ENCODE measurements at places on chromosomes 2 and 18.
A peak's percentile ranks its signal among the peaks of the same experiment; 100 is the strongest.

DNA sequence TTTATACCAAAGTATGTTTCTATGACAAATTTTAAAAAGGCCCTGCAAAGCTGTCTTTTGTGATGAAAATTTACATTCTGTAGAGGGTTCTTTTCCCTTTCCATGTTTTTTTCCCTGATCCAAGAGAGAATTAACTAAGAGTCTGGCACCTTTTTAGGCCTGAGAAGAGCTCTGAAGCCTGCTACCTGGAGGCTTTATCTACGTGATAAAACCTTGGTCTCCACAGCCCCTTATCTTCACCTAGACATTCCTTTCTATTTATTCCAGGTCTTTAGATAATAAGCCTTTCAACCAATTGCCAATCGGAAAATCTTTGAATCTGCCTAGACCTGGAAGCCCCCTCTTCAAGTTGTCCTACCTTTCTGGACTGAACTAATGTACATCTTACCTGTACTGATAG, 774.1 kb upstream of the LRRTM1 start:
- no peak for DNase-seq

- no peak for DNase-seq
Measured at GRCh38 chr18:49666045-49666775, 104.4 kb downstream of the LIPG start.

DNA sequence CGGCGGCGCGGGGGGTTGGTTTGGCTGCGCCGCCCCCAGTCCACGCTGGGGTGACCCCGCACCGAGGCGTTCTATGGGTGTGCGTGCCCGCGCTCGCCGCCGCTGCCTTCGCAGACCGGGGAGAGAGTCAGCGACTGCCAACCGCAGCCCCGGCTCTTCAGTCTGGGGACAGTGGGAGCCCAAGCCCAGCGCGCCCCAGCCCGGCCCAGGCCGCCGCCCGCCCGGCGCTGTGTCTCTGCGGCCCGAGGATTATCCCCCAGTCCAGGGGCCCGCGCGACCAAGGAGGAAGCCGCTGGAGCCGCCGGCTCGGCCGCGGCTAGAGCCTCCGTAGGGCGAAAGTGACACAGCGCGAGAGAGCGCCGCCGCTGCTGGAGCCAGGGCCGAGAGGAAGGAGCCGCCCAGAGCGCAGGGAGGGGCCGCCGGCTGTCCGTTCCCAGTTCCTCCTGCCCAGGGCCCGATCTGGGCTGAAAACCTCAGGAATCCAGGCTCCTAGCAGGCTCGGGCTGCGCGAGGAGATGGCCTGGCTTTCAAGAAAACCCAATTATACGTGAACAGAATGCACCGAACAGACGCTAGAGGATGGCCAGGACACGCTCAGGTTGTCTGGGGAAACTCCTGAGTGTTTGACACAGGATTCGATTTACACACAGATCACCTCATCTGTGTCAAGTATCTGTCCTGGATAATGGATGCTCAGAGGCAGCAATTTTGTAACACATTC, 2.4 kb downstream of the CTIF start:
- peak; percentile 17 for DNase-seq

GRCh38 chr2:144404586-144405314, 115.2 kb downstream of the ZEB2 start:
- DNase-seq, result no peak

GRCh38 chr2:128801576-128801975, 482.9 kb upstream of the HS6ST1 start:
- no peak for DNase-seq

DNA sequence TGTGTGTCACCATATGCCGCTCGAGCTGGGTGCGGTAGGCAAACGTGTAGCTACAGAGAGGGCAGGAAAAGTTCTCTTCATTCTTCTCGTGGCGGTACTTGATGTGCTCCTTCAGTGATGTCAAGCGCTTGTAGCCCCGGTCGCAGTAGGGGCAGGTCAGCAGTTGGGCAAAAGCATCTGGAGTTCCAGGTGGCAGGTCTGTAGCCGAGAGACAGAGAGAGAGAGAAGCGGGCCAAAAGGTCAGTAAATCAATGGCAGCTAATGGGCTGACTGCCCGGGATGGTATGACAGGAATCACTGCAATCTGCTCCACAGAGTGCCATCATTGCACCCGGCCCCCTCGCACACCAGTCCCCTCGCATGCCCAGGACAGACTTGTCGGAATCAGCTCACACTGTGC, 116.0 kb downstream of the ZEB2 start:
- no peak for DNase-seq

GRCh38 chr2:24985511-24985910, 13.8 kb upstream of the DNAJC27 start:
- DNase-seq, result no peak

DNA sequence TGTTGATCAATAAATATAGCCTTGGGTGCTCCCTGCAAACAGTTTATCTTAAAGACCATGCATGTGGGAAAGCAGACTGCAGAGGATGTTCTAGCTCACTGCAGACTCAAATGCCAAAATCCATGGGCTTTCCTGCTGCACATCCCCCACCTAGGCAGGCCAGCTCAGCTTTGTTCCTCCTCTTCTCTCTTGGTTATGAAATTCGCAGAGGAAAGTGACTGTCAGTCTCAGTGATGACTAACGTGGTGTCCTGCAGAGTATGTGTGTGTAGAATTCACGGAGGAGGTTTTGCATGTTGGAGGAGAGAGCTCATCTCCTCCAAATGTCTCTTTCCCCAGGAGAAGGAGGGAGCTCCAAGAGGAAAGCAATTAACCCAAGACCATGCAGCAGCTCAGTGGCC, 21.4 kb upstream of the KCNS3 start:
- DNase-seq, result no peak

DNA sequence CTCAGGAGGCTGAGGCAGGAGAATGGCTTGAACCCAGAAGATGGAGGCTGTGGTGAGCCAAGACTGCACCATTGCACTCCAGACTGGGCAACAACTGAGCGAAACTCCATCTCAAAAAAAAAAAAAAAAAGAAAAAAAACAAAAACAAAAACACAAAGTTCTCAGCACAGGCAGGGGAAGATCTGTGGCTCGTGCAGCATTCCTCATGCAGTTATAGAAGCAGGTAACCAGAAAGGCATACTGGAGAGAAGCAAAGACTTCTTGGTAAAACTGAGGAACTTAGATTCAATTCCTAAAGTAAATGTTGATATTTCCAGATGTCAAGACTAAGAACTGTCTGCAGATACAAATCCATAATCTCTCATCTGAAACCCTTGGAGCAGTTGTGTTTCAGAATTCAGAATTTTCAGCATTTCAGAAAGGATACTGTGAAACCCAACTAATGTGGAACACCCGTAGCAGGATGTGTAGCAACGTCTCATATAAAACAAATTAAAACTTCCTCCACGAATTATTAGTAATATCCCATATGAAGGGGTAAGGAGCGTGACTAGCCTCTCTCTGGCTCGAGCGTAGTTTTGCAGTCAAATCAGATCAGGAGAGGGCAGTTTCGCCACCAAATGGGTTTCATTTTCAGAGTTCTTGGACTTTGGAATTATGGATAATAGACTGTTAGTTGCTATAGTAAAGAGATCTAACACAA, 13.2 kb upstream of the SLC25A52 start:
- DNase-seq, result no peak

DNA sequence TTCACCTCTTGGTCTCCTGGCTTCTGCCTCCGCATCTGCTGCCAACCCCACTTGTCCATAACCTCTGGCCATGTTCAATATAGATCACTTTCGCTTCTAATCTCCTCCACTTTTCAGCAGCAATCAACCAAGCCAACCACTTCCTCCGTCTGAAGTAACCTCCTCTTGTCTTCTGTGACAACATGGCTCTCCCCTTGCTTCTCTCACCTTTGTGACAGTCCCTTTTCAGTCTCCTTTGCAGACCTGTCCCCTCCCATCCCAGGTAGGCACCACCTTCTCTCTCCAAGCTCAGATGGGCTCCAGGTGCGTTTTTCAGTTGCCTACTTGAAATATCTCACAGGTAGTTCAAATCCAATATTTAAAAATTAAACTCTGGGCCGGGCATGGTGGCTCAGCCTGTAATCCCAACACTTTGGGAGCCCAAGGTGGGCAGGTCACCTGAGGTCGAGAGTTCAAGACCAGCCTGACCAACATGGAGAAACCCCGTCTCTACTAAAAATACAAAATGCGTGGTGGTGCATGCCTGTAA, 4.7 kb upstream of the PSD4 start:
- DNase-seq, result no peak

DNA sequence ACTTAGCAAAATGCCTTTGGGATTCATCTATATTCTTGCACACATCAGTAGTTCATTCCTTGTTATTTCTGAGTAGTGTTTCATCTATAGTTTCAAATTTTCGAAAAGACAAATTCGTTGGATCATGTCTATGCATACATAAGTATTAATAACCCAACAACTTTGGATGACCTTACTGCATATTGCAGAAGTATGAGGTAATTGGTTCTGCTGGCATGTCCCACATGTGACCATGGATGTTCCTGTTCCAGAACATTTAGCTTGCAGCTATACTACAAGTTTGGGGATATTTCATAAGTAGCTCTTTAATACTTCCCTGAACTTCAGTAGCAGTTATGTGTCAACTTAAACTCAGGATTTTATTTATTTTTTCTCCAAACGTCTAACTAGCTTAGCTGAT, 44.9 kb downstream of the APLF start:
- no peak for DNase-seq

DNA sequence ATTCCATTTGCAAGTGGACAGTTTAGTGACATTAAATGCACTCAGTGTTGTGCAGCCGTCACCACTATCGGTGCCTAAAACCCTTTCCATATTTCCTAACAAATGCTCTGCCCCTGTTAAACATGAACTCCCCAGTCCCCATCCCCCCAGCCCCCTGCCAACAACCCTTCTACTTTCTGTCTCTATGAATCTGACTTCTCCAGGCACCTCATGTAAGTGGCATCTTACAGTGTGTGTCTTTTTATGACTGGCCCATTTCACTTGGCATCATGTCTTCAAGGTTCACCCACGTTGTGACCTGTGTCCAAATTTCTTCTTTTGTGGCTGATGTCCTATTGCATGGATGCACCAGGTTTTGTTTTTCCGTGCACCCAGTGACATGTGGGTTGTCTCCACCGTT, 140.9 kb upstream of the GPC1 start:
- DNase-seq, result no peak

GRCh38 chr2:17899871-17900270, 21.4 kb downstream of the KCNS3 start:
- no peak for DNase-seq

DNA sequence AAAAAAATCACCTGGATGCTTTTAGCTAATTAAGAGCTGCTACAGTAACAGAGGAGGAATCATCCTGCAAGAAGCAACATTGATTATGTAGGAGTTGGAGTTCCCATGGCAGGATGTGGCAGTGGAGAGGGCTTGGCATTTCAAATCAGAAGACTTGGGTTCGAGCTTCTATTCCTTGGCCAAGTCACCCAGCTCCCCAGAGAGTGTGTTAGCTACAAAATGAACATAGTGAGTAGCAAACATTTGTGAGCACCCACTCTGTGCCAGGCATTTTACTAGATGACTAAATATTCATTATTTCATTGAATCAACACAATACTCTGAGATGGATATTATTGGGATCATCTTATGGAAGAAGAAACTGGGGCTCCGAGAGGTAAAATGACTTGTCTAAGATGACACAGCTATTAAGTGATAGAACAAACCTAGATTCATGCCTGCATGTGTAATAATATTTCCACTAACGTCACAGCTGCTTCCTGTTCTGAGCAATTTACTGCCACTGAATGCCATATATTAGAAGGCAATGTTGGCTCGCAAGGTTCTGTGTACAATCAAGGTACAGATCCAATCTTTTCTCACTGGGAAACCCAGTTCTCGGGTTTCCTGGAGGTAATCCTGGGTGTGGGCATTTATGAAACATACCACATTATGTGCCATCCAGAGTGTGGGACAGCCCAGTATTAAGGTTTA, 18.0 kb downstream of the NTSR2 start:
- DNase-seq, result no peak

- no peak for DNase-seq
Measured at GRCh38 chr2:4354164-4354563, 650.8 kb downstream of the DCDC2C start.

DNA sequence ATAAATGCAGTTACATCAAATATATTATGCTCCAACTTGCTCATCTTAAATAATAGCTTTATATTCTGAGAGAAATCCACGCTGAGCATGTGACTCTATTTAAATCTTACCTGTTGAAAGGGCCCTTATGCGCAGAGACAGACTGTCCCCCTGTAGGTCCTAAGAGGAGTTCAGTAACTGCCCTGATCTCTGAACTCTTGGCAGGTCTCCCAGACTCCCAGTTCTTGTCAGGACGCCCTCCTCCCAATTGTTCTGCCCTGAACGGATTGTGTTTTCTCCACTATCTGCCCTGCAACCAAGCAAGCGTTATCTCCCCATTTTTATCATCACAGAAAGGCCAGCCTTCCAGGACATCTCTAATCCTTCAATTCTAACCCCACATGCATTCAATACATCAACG, 954.6 kb downstream of the TSN start:
- no peak for DNase-seq

- no peak for DNase-seq
Measured at GRCh38 chr2:12120281-12121150, 374.1 kb downstream of the LPIN1 start.

- no peak for DNase-seq
Measured at GRCh38 chr2:173948842-173949241, 16.3 kb downstream of the SP3 start.

DNA sequence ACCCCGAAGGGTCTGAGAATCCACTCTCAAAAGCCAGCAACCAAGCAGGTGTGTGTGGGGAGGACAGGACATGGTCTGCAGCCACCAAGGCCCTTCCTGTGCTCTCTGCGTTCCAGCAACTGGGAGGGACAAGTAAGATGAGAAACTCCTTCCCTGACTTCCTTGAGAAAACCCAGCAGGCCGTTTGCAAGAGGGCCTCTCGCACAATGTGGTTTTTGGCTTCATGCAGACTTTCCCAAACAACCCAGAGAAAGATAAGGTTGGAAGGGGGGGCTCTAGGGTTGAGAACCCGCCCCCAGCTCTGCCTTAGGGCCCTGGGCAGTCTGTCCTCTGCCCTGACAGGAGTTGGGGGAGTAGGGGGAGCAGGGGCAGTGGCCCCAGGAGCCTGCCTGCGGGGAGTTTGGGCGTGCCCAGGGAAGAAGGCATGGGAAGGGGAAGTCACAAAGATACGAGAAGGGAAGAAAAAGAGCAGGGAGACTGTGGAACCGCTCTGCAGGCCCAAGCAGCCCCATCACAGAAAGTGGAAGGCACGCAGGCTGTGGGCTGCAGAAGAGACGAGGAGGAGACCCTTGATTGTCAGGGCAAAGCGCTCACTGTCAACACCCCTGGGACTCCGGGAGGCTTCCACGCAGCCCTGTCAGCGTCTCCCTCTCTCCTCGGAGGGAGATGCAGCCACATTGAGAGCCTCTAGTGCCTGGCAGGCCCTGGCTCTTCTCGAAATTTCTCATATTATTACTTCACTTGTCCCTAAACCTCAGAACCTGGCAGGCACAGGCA, 99.8 kb downstream of the SMAD7 start:
- DNase-seq, result no peak

GRCh38 chr2:118774458-118775133, 72.9 kb downstream of the EN1 start:
- peak; percentile 2 for DNase-seq

GRCh38 chr2:133557614-133558013, 10.6 kb downstream of the NCKAP5 start:
- no peak for DNase-seq

Data from activated CD4-positive, alpha-beta T cell treated with anti-CD3 and anti-CD28 coated beads for 4 hours (primary cell).